ENCODE measurements at places on chromosomes 13 and 19.

DNA sequence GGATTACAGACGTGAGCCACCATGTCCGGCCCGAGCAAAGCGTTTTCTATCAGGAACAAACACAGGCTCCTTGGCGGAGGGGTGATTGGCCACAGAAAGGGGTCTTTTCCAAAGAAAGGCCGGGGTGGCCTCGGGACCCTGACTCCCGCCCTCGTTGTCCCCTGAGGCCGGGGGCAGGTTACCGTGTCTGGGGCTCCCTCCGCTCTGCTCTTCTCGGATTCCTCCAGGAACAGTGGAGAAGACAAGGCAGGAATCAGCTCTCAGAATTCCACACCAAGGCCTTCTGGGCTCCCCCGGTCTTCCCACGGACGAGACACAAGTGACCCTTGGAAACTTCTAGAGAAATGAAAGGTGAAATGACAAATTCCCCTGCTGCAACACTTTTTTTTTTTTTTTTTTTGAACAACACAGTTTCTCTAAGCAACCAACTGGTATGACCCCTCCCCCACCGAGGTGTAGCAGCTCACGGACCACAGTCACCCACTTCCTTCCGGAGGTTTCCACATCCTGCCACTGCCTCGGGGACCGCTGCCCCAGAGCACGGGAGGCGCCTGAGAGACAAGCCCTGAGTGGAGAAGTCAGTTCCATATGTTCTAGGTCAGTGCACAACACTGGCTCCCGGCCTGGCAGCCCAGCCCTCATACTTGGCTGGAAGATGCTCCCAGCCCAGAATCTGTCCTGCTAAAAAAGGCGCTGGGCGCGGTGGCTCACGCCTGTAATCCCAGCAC lies 11.0 kb downstream of the MOB3A start:
- DNase-seq = peak; percentile 28

DNA sequence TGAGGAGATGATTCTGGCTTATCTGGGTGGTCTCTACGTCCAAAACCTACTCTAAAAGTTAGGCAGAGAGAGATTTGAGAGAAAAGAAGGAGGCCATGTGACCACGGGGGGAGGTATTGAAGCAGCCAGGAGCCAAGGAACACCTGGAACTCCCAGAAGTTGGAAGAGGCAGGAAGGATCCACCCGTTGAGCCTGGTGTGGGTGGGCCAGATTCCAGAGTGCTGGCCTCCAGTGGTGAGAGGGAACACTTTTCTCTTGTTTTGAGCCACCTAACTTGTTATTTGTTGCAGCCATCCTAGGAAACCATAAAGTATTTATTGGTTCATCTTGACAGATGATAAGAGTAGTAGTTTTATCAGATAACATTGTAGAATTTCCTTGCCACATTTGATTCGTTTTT lies 396.9 kb downstream of the MYO16 start:
- no peak for DNase-seq

DNA sequence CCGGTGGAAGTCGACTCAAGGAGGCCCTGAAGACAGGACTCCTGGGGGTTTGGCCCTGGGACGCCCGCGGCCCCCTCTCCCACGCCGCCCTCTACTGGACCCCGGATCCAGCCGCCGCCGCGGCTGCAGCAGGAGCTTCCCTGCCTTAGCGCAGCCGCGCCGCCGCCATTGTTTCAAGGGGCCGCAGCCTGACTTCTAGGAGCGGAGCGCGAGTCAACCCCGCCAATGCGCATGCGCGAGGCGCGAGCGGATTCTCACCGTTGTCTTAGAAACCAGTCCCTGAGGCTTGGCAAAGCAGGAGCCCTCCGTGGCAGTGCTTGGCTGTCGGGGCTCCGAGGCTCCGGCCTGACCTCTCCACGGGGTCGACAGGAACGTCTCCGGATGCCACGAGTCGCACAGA lies 19.1 kb upstream of the ZNF420 start:
- DNase-seq = no peak

DNA sequence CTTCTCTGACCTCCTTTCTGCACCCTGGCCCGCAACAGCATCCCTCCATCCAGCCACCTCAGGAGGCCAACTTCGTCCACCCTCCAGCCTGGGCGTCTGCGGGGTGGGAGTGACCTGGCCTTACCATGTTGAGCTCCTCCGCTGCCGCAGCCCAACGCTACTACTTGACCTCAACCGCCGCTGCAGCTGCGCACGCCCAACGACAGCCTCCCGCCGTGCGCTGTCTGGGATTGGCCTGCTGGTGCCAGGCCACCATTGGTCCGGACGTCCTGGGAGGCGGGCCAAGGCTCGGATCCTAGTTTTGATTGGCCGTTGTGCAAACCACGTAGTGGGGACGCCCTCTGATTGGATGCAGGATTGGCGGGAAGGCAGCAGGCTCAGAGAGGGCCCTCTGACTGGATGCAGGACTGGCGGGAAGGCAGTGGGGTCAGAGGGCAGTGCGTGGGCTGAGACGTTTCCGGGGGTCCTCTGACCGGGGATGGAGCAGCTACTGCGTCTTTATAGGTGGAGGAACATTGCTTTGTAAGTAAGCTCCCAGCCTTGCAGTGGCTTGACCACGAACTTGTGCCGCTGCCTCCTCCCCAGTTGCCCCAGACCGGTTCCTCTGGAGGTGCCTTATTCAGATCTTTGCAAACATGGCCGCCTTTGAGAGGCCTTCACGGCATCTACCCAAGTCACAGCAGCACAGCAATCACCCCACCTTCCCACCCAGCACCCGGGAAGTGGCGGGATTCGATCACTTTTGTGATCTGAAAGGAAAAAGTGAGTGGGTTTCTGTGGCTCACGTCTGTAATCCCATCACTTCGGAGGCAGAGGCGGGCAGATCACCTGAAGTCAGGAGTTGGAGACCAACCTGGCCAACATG lies at the start of gene TUBA3C:
Gene TUBA3C, minus strand, starts transcription at position 204 of the 865 bp plus-strand sequence. Its CDS starts 77 bp downstream, at position 127.
- DNase-seq = no peak

All from HFFc6 (cell line).